SW 1271 (cell line): ENCODE measurements at places on chromosomes 7 and 10.

DNA sequence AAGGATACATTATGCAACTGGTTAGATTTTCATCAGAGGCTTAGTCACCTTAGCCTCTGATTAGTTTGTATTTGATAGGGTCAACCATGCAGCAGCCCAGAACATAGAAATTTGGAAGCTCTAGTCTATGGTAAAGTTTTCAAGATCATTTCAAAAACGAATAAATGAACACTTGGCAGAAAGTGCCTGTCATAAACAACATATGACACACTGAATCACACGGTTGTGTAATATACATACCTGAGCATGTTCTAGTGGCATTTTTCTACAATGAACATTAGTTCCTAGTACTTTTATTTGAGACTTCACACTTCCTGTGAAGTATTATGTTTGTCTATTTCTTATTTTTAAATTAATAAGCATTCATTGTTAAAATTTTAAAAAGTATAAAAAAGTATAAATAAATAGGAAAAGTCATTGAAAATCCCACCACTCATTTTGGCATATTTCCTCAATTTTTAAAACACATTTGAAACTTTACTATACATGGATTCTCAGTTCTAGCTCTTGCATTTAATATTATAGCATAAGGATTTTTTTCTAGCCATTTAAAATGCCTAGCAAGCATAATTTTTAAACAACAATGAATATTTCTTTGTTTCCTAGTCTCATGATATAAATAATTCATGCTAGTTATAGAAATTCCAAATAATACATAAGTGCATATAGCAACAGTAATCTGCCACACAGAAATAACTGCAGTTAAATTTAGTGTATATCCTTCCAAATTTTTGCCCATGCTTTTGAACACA is 25.7 kb upstream of the PRPS1L1 start:
- DNase-seq: no peak

DNA sequence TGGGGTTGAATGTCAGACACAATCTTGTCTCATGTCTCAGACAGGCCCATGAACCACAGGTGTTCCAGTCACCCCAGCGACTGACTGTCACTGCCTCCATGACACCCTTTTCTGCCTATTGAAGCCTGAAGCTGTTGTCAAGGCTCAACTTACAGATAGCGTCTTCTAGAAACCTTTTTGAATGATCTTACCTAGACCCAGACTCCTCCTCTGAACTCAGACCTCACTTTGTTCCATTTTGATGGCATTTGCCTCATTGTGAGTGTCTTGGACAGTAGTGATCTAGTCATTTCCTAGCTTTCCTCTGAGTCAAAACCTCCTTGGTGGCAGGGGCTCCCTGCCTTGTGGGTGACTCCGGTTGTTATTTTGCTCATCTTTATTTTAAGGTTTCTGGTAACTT is 98.3 kb upstream of the AGK start:
- DNase-seq: no peak

DNA sequence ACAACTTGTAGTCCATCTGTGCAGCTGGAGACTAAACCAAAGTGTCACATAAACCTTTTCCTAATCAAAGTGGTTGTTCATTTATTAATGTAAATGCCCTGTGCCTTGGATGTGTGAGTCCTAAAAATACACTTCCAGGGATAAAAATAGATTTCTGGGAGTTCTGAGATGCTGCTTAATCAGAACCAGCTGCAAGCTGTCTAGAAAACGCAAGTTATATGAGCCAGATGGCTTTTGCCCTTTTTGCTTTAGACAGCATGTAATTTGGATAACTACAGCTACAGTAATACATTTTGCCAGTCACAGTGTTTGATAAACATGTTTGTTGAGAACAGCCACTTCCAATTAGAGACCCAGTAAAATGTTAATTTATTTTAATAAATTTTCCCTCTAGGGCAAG is 185.1 kb upstream of the PRPS1L1 start:
- DNase-seq: no peak

DNA sequence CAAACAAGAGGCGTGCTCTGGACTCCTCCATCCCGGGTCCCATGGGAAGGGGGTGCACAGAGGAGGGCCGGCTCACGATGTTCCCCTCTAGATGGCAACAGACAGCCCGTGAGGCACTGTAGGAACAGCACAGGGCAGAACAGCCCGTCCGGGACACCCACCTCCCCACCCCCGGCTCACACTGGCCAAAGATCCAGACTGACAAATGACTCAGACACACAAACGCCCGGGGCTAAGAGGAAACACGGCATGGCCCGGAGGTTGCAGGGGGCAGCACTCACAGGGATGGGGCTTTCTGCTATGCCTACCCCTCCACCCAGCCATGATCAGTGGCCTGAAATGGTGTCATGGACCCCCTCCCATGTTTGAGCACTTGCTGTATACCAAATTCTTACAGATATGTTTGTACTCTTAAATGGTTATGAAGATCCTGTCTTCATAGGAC is 4.9 kb upstream of the ELN start:
- no peak for DNase-seq

DNA sequence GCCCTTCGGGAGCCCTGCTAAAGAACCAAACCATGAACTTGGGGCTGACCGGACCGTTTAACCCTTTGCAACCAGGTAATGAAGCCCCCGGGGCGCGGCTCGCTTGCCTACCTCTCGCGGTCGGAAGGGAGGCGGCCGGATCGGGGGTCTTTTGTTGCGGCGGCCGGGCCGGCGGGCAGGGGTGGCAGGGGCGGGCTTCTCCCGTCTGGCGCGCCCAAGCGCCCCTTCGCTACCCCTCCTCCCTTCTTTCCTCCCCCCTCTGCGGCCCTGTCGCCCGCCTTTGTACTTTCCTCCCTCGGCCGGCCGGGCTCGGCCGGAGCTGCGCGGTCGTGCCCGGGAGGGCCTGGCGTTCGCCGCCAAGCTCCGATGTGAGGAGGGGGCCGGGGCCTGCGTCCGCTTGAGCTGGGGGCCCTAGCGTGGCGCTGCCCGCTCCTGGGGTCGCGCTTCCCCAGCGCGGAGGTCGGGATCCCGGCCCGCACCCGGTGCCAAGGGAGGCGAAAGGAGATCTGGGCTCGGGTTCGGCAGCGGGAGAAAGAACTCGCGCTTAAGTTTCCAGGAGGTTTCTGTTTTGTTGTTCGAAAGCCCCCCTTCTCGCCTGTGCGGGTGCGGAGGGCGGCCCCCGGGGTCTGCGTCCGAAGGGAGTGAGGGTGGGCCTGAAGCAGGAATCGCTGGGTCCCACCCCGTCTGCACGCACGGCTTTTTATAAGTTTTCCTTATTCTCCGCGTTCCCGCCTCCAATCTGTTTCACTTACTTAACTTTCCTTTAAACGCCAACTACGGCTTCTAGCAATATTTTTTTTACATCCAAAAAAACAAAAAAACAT is 436.8 kb upstream of the GALNT17 start:
- no peak for DNase-seq

DNA sequence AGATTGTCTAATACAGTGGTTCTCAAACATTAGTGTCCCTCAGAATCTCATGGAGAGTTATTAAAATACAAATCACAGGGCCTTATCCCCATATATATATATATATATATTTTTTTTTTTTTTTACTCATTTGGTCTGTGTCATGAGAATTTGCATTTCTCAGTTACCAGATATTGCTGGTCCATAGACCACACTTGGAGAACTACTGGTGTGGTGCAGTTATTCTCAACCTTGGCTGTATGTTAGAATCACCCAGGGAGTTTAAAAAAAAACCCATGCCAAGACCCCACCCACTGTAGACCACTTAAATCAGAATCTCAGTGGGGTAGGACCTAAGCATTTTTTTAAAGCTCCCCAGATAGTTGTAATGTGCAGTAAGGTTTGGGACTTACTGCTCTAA is 179.9 kb downstream of the AUTS2 start:
- no peak for DNase-seq

- no peak for DNase-seq
These were observed 722 bp downstream of the DENND10 start for GRCh38 chr10:119104654-119105015.

GRCh38 chr7:17071866-17072265 is 190.1 kb upstream of the AGR3 start:
- DNase-seq: no peak

- DNase-seq: no peak
These were observed 10.3 kb downstream of the INTS15 start for GRCh38 chr7:6600093-6600492.

DNA sequence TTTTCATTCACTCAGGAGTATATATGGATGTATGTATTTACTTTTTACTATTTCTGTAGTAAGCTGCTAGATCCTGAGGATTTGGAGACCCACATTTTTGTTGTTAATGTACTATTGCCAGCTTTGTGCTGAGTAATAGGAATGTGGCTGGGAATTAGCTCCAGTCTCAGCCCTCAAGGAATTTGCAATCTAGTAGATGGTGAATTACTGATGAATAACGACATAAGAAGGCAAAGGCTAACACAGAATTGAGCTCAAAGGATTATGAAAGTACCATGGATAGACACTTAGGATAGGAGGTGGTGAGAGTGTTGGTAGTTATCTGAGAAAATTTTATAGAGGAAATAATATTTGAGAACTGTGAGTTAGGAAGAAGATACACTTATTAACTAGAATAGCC is 19.9 kb downstream of the CASD1 start:
- DNase-seq: no peak

GRCh38 chr10:10914144-10914543 is 103.5 kb upstream of the CELF2 start:
- no peak for DNase-seq

DNA sequence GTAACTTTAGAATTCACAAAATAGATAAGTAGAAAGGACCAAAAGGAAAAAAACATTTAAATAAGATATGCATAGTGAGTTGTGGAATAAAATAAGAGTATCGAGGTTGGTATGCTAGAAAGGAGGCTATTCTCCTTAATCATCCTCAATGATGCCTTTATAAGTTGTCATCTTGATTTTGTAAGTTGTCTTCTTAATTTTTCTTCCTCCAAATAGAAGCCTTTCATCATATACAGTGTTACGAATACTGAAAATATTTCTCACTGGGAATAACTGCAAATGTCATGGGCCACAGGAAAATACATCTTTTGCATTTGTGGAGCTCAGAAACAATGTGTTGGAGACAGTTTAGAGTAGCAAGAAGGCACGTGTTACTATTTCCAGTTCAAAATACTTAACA is 31.5 kb upstream of the PRTFDC1 start:
- DNase-seq: no peak

DNA sequence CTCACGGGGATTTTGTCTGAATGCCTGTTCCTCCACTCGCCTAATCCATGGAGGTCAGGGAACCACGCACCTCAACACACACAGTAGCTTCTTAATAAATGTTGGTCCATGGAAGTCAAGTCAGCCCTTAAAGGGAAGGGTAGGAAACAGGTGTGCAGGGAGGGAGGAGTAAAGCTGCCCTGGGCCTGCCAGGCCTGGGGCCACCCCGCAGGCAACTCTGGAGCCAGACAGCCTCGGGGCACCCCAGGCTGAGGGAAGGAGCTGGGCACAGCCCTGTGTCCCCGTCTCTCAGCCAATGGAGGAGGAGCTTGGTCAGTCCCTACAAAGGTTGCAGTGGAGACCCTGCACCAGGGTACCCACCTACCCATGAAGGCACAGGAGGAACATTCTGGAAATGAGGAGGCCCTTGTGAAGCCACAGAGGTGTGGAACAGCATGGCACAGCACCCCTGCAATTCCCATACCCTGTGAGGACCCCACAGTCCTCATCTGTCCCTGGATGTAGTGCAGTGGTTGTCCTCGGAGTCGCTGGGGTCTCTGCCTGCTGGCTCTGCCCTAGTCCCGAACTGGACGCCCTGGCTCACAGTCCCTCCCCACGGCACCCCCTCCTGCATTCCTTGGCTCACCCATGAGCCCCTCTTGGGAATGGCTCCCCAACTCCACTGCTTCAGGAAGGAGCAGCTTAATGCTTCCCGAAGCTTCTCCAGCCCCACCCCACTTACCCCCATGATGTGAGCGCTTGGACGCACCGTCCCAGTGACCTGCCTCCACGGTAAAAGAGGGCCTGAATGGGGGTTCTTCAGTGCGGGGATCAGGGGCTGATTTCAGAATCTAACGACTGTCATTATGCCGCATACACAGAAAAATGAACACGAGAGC is 79.2 kb upstream of the INSIG1 start:
- no peak for DNase-seq
